ENCODE measurements at places on chromosomes 4 and X.

DNA sequence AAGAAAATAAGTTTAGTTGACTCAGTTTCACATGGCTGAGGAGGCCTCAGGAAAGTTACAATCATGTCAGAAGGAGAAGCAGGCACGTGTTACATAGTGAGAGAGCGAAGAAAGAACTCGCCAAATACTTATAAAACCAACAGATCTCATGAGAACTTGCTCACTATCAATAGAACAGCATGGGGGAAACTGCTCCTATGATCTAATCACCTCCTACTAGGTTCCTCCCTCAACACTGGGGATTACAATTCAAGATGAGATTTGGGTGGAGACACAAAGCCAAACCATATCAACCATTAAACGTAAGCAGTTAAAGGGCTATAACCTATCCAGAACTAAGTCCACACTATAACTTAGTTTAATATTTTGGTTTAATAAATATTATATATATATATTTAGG lies 113.8 kb upstream of the ADGRL3 start:
- DNase-seq = no peak

DNA sequence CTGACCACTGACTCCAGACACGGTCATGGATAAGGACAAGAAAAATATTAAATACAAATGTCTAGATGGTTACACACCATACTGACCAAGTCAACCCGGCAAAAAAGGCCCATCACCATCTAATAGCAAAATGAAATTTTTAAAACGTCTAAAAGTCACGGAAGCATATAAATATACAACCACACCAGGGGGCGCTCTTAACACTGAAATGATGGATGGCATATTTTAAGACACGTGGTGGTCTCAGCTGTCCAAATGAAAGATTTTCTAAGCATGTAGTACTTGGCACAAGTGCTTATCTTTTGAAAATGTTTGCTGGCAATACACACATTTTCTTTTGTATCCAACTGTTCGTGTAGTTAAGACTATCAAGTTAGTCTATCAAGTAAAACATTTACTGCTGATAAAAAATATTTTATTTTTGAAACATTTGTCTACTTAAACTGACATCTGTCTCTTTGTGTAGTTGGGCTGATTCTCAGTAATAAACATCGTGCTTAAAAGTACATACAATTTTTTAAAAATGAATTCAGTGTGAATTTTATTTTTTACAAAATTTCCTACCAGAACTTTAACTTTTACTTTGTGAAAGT lies 64.6 kb downstream of the COX7B2 start:
- DNase-seq = peak; percentile 57

DNA sequence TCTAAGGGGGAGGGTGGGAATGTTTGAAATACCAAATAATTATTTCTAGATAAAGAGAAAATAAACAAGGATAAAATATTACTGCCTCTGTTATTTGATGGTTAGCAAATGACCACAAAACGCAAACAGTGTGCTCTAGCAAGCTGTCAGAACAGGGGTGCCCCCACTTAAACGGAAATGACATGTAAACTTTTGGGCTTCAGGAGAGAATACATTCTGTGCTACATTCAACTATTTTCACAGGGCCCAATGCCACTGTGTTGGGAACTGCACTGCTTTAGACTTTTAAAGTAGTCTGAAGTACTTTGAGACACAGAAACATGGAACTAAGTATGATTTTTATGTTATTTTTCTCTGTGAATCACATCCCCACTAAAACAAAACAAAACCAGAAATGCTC lies 14.1 kb downstream of the CD40LG start:
- no peak for DNase-seq

- DNase-seq = no peak
Measured at GRCh38 chr4:74433043-74433442, 11.9 kb upstream of the AREG start.

DNA sequence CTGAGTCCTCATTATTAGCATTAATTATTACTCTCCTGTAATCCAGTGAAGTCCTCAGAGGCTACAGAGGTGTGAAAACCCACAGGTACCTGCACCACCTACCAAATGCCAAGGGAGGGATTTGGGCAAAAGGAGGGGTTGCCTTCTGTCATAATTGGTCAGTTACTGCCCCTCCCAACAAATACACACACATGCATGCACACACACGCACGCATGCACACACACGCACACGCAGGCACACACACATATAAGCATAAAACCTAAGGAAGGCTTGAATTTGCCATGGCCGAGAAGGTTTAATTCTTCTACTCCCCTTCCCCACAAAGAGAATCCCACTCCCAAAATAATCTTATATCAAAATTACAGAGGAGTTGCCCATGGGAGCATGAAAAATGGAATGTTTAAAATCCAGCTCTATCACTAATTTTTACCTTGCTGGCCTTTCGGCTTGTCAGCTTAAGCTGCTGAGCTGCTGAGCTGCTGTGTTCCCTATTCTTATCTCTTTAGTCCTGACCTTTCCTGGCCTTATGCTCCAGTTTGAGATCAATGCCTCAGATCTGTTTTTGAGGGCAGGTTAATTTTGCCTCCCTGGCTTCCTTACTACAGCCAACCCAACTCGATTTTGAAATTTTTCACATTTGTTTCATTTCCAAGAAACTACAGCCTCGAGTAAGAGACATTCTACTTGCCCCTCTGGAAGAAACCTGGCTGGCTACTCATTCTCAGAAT lies 95.0 kb downstream of the CAMK2D start:
- DNase-seq = no peak
